NCI-H524 treated with DMSO at 0.1 percent for 48 hours (cell line): ENCODE measurements at places on chromosomes 7 and 10.

- DNase-seq = no peak
Measured at GRCh38 chr7:55509322-55509721, 63.0 kb downstream of the VOPP1 start.

DNA sequence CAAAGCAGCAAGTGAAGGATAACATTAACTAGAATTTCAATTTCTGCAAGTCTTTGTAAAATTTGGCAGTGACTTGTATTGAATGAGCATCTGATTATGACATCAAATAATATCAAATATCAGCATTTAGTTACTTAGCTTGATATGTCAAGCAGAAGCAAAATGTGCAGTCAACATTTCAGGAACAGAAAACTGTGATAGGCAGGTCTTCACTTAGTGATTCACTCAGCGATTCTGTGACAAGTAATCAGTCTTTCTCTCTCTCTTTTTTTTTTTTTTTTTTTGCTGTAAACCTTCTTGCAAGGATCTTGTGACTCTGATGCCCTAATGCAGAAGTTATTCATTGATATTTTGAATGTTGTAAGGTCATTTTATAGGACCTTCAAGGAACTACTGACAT is 307.1 kb downstream of the MTERF1 start:
- DNase-seq = no peak

DNA sequence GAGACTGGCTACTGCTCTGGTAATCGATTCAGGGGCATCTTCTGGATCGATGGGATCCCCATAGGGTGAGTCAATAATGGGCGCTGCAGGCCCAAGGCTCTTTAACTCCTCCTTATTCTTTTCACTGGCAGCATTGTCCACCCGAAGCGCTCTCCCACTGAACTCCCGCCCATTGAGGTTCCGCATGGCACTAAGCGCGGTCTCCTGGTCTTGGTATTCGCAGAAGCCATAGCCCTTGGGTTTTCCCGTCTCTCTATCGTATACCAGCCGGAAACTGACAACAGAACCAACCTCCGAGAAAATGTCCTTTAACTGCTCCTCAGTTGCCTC is 285 bp downstream of the CSTF2T start:
- DNase-seq = no peak

DNA sequence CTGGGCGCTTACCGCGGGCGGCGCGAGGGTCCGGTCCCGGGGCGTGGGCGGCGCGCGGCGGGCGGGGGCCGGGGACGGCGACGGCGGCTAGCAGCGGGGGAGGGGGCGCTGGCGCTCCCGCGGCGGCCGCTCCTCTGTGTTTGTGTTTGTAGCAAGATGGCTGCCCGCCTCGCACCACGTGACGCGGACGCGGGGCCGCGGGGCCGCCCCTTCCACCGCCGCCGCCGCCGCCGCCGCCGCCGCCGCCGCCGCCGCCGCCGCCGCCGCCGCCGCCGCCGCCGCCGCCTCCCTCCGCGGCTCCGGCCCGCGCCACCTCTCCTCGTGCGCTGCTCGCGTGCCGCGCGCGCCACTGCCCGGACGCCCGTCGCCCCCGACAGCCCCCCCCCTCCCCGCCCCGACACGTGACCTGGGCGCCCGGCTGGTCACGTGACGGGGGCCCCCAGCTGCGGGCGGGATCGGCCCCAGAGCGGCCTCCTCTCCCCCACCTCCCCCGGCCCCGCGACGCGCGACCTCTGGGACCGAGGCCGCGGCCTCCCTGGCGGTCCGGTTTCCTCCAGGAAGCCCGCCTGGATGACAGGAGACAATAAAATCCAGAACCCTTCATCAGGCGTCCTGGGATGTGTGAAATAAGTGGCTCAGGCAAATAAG is at the start of gene GIGYF1:
GIGYF1 (minus strand) TSS at position 153 of the 648 bp plus-strand sequence. CDS start 6,012 bp downstream, outside the sequence.
- DNase-seq = no peak

DNA sequence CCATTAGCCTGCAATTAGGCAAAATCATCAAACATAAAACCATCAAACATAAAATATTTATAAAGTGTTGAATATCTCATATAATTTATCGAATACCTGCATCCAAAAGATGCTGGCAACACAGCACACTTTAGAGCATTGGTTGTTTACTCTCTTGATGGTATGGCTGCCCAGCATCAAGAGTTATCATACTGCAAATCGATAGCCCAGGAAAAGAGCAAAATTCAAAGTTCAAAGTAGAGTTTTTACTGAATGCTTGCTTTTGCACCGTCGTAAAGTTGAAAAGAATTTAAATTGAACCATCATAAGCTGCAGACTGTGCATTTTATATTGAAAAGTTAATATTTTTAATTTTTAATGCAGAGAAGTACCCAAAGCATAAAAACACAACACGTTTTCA is 4.2 kb upstream of the GSTO2 start:
- DNase-seq = no peak

GRCh38 chr10:30959836-30960210 is 71.8 kb downstream of the ZNF438 start:
- DNase-seq = no peak

DNA sequence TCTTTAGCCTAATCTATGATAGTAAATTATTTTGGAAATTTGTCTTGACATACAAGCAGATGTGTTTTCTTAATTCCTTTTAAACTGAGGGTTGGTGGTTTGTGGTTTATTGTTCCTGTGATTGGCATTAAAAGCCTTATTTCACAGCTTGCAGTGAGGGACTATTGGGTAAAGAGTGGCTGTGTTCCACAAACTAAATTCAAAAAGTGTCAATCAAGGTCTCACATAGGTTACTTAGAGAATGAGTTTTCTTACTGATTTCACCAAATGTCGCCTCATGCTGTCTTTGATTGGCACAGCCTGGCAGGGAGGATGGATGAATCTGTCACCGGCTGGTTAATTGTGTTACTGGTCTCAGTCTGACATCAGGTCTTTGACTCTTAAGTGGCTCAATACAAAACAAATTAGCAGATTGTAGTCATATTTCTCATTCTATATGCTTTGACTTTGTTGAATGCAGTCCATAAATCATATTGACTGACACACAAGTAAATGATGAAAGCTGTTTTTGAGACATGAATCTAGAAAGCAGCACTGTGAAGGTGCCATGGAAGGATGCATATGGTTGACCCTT is 66.8 kb upstream of the CYP26C1 start:
- no peak for DNase-seq

GRCh38 chr7:82506702-82507101 is 63.1 kb upstream of the CACNA2D1 start:
- DNase-seq = no peak

DNA sequence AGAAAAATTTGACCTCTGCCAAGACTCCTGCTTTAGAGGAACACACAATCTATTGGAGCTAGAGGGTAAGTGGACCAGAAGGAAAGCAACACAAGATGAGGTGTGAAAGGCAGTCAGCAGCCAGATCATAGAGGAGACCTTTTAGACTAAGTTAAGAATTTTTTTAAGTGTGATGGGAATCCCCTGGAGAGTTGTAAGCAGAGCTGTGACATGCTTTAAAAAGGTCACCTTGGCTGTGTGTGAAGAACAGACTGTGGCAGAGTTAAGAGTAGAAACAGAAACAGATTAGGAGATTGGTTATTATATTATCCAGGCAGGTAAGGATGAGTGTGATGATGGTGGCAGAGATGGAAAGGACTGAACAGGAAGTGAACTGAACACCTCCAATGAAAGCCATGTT is 23.5 kb downstream of the CPEB3 start:
- no peak for DNase-seq

GRCh38 chr10:8975535-8975934 is 921.0 kb downstream of the GATA3 start:
- no peak for DNase-seq

GRCh38 chr7:116439841-116440549 is 59.5 kb upstream of the CAV2 start:
- DNase-seq = no peak

GRCh38 chr7:30278849-30279652 is 5.3 kb upstream of the ZNRF2 start:
- no peak for DNase-seq

GRCh38 chr10:1870491-1870890 is 133.2 kb upstream of the ADARB2 start:
- DNase-seq = no peak

- DNase-seq = no peak
Measured at GRCh38 chr10:19974138-19974537, 157.9 kb downstream of the PLXDC2 start.

- no peak for DNase-seq
Measured at GRCh38 chr7:26425655-26426054, 134.0 kb downstream of the SNX10 start.

DNA sequence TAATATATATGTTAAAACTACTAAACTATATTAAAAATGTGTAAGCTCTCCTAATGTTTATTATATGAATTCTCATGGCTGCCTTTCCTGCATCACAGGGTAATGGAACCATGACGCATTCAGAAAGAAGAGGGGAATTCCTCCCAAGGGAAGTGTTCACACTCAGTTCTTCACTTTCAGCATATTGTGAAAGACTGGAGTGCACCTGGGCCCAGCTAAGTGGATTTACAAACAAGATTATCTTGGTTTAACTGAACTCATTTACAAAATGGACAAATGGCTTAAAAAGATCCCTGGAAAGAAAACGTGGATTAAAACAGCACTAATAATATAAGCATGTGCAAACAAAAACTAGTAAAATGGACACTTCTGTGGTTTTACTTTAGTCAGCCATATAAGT is 149.8 kb downstream of the DOCK4 start:
- peak; percentile 73 for DNase-seq

DNA sequence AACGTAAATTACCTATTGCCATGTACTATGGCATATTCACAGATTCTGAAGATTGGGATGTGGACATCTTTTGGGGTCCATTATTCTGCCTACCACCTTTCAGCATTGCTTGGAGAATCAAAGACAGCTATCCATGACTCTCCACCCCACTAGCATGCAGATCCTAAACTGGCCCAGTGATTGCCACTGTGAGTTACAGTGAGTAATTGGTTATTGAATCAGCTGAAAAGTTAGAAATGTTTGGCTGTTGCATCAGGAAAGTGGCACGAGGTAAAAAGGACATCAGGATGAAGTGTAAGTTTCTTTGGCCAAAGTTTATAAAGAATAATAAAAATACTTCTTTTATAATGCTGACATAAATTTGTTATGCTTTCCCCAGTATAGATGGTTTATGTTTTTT is 148.2 kb upstream of the ETV1 start:
- no peak for DNase-seq

DNA sequence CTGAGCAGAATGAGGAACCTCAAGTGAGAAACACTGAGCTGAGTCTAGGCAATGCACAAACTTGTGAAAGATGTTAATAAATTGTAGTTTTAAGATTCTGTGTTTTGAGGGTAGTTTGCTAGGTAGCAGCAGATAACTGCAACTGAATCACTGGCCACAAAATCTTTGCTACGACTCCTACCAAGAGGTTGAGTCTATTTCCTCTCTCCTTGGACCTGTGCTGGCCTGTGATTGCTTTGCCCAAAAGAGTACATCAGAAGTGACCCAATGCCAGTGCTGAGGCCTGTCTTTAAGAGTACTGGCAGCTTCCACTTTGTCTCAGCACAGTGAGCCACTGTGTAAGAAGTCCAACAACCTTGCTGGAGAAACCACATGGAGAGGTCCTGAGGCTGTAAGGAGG is 11.9 kb upstream of the TSPAN13 start:
- DNase-seq = no peak

DNA sequence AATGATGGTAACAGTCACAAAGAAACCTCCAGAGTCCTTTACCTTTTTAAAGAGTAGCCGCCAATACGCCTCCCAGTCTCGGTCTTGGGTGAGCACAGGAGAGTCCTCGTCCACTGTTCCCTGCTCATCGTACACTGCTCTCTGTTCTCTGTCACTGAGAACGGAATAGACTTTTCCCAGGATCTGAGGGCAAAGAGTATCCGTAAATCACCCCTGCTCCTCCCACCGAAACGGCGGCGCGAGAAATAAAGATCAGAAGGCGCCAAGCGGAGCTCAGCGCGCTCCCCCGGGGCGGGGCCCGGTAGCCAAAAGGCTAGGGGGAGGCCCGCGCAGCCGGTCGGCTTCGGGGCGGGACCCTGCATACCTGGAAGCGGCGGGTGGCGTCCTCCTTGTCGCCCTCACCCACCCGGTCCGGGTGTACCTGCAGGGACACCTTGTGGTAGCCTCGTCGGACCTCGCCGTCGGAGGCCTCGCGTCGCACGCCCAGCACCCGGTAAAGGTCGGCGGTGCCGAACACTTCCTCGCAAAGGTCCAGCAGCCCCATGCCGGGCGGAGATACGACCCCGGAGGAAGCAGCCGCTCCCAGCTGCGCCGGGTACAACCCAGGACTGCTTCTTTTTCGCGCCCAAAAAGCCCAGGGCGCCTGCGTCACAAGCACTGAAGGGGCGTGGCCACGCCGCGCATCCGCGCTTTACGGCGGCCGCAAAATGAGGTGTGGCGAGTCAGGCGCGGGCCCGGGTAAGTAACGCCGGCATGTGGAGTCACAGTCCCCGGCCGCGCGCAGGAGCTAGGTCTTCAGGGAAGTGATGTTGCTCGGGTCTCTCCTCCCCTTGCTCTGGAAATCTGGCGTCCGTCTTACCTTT is at the start of gene DNAJC9:
DNAJC9 (minus strand) TSS at position 610 of the 863 bp plus-strand sequence; CDS start at position 544, 66 bp downstream.
- DNase-seq = peak; percentile 10

- no peak for DNase-seq
Measured at GRCh38 chr7:68421712-68422111, 1176.6 kb upstream of the AUTS2 start.

- DNase-seq = no peak
Measured at GRCh38 chr10:84590327-84591193, 262.2 kb downstream of the CCSER2 start.

- DNase-seq = no peak
Measured at GRCh38 chr7:37765421-37765829, 81.9 kb downstream of the GPR141 start.

- DNase-seq = no peak
Measured at GRCh38 chr7:81857385-81857784, 87.5 kb upstream of the HGF start.

DNA sequence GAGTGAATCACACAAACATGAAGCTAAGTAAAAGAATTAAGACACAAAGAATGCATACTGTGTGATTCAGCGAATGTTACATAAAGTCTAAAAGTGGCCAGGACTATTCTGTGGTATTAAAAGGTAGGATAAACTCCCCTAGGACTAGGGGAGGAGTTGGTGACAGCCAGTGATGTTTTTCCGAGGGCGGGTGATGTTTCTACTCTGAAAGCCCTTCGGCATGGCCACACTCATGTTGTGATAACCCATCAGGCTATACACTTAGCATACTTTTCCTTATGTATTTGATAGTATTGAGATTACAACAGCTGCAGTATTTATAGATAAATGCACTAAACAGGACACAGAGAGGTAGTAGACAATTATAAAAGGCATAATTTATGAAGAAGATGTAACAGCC is 15.8 kb upstream of the CYP2E1 start:
- no peak for DNase-seq

DNA sequence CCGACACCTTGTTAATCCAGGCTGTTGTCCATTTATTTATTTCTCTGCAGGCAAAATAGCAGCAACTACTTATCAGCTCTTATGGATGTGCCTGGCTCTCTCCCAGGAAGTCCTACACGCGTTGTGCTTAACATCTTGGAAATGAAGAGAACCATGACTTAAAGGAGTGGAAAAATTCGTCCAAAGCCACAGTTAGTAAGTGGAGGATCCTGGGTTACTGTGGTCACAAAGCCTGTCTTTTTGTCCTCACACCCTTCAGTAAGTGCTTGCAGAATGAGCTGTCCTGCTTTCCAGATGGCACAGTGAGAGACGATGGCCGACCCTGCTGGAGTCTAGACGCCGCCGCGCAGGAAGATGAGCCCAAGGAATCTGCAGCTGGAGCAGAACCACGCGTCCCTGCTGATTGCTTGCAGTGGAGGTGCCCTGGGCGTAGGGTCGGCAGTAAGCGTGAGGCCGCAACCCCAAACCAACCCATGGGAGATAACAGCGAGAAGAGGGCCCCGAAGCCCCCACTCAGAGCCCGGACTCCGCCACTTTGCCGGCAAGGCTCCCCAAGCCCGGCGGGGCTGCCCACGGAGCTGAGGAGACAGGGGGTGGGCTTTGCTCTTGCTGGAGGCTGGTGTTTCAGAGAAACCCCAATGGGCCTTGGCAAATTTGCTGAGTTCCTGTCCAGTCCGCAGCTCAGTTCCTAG is 178.6 kb downstream of the CXCL12 start:
- DNase-seq = no peak
